Esophagus squamous epithelium (tissue), 5 donors: ENCODE measurements at places on chromosomes 3 and 15. TPM values are rescaled to one million over a fixed set of nuclear protein-coding genes. Genes with fewer than 3 reads are reported as not detected.
A peak's percentile ranks its signal among the peaks of the same experiment; 100 is the strongest.

DNA sequence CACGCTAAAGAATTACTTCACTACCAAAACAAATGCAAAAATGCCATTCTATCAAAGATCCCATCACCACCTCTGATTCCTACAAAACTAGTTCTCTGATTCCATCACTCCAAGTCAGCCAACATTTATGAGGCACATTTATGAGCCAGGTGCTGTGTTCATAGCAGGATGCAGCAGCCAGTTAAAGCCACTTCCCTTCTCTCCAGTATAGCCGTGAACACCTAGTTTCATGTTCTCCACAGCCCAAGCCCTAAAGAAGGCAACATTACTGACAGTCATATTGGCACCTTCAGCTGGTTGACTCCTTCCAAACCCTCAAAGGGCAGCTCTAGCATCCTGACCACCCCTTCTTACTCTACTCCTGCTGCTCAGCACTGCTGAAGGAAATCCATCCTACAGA, 36.4 kb downstream of the RYK start:
- no peak overlapping the region for H3K4me3 ChIP-seq
- no peaks in the 10 kb centered on the region for H3K36me3 ChIP-seq
- no peak for DNase-seq
- H3K4me1 ChIP-seq, result peaks cover 14% of the 10 kb centered on the region
- H3K27me3 ChIP-seq, result no peaks in the 10 kb centered on the region
- H3K27ac ChIP-seq, result no peak overlapping the region

SENP8 gene
- 1.5 TPM for total RNA-seq

- no peaks in the 10 kb centered on the region for H3K4me1 ChIP-seq
- H3K27me3 ChIP-seq, result no peaks in the 10 kb centered on the region
- H3K27ac ChIP-seq, result no peak overlapping the region
- H3K36me3 ChIP-seq, result no peaks in the 10 kb centered on the region
These were observed 52.6 kb downstream of the NSUN3 start for GRCh38 chr3:94115482-94115881.

DNA sequence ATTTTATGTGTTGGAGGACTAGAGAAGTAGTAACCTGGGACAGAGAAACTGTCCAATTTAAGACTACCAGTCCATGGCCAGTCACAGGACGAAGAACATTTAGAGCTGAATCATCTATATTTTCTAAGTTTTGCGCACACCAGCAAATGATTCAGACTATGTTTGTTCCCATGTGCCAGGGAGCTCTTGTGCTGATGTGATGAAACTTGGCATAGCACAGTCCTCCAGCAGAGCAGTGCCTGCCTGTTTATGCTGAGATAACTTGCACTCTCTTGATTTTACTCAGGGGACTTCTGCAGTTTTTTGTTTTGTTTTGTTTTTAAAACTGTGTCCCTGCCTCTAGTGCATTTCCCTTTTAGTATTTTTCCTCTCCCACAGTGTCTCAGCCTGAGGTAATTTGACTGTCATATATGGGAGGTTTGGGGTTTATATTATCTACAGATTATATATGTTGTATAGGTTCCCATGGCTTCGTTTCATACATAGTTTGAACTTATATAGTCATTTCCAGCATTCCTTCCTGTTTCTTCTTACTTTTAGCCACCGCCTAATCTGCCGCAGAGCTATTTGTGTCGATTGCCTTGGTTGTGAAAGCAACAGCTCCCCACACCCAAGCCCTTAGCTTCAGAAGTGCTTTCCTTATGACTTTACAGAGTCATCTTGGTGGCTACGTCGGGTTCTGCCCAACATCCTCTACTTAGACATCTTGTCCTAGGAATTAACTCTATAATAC, 45.5 kb downstream of the PPM1L start:
- H3K27me3 ChIP-seq, result no peaks in the 10 kb centered on the region
- H3K27ac ChIP-seq, result peak overlapping the region; percentile 61

SLC38A3 gene
- total RNA-seq, result not detected

TSPAN3 gene
- total RNA-seq, result 93.8 TPM

GRCh38 chr3:31762888-31763351, 218.1 kb downstream of the OSBPL10 start:
- H3K4me1 ChIP-seq, result peaks cover 7% of the 10 kb centered on the region
- H3K4me3 ChIP-seq, result no peak overlapping the region
- H3K27me3 ChIP-seq, result no peaks in the 10 kb centered on the region
- DNase-seq, result no peak
- no peaks in the 10 kb centered on the region for H3K36me3 ChIP-seq

TMEM42 gene
- 8.2 TPM for total RNA-seq

DNA sequence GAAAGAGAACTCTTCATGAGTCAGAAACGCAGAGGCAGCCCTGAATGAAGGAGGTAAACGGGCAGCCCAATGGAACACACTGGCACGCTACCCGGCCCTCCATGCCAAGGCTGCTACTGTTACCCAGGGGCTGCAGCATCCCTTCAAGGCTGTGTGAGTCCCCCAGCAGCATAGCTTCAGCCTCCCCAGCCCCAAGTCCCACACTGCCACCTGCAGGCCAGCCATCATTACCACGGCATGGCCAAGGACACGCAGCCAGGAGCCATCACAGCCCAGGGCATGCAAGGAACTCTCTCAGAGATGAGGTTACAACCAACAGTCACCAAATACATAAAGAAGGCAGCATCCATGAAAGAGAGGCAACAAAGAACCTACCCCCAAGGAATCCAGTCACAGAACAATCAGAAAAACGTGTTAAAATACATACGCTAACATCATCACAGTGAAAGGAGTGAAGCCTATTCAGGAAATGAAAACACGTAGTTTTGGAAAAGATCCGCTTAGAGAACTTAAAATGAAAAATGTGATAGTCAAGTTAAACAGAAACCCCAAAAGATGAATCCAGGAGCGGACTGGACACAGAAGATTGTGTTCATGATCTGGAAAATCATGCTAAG, 22.4 kb downstream of the PLA2G4F start:
- H3K27ac ChIP-seq, result no peak overlapping the region
- peaks cover 15% of the 10 kb centered on the region for H3K27me3 ChIP-seq
- no peaks in the 10 kb centered on the region for H3K36me3 ChIP-seq
- DNase-seq, result no peak
- H3K4me1 ChIP-seq, result no peaks in the 10 kb centered on the region

CFAP44 gene
- total RNA-seq, result 4.0 TPM

ZNF80 gene
- total RNA-seq, result 0.38 TPM

- H3K27me3 ChIP-seq, result no peaks in the 10 kb centered on the region
- H3K4me3 ChIP-seq, result no peak overlapping the region
- no peaks in the 10 kb centered on the region for H3K36me3 ChIP-seq
- no peak for DNase-seq
- no peak overlapping the region for H3K27ac ChIP-seq
These were observed 1521.3 kb downstream of the SI start for GRCh38 chr3:163556813-163557523.
